HL-60 (cell line): ENCODE measurements at places on chromosomes 3 and 15.

DNA sequence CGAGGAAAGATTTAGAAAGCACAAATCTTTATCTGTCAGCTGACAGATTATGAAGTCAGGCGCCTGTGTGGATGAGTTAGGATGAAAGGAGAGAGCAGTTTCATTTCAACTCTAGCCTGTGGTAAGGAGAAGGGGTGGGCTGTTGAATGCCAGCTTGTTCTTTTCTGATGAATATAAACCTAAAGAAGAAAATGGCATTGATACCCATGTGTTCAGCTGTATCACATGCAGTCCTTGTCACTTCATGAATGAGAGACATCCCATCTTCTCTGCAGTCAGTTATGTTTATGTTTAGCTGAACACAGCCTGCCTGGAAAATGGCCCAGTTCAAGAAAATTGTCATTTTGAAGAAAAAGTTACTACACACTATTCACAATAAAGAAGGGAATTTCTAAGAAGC lies 345.7 kb upstream of the RBMS3 start:
- no peak for DNase-seq

DNA sequence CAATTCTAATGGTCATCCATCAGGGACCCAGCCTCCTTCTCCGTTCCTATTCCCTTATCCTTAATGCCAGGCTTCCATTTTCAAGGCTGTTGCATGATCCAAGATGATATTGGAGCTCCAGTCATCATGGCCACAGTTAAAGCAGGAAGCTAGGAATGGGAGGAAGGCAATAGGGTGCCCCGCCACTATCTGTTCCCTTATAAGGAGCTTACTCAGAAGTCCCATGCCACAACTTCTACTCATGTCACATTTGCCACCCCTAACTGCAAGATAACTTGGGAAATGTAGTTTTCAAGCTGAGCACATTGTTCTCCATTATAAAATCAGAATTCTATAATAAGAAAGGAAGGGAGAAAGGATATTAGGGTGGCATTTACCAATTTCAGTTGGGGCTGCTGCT lies 38.6 kb upstream of the SPSB4 start:
- DNase-seq = no peak

DNA sequence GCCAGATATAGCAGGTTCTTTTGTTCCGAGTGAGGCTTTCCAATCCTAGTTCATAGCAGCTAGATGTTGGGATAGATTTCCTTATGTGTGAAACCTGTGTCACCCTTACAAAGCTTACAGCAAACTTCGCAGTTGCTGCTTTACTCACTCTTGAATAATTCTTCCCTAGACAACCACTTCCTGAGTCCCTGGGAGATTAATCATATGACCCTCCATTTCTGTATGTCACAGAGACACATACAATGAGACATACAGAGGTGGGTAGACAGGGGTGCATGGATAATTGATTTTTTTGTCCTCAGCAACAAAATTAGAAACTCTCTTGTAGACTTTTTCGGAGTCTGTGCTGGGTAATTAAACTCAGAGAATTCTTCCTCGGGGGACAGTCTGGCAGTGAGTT lies 163.2 kb downstream of the NSUN3 start:
- DNase-seq = no peak

DNA sequence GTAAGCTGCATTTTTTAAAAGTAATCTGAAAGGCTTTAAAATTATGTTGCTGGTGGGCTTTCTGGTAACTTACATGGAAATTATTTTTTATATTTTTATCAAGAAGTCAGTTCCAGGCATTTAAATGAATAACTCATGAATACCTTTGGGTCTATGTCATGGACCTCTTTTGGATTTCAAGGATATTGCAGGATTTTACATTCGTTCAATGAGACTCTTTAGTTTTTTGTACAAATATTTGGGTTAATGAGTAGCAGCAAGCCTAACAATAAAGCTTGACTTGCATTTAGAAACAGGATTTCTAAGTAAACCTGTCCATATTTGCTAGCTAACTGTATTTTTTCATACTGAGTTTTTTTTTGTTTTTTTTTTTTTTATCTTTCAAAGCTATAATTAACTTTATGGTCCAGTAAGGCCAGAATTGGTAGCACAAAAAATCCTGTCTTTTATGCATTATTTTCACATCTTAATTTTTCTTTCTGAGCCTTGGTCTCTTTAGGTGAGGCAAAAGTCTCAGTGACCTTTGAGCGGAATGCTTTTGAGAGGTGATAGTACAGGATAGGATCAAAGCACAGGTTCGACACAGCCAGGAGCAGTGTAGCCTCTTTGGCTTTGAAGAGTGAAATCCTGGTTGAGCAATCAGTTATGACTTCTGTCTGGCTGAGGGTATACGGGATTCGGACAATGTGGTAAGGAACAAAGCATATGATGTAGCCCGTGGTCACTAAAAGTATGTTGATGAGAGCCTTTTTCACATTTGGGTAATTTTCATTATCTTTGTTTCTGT lies 4.8 kb downstream of the GPR171 start:
- no peak for DNase-seq

DNA sequence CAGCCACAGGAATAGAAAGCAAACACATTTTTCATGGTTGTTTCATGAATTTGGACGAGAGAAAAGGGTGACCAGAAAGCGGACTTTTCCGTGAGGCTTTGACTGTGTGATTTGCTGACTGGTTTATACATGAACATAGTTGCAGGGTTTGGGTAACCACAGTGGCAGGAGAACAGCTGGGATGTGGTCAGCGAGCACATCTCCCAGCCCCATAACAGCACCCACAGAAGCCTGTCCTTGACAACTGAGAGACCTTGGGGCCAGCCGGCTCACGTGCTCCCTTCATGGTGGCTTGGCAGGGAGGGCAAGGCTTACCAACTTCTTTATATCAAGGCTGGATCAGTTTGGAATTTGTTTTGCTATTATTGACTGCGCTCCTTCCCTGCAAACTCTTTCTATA lies 13.2 kb upstream of the RGMA start:
- DNase-seq = no peak

DNA sequence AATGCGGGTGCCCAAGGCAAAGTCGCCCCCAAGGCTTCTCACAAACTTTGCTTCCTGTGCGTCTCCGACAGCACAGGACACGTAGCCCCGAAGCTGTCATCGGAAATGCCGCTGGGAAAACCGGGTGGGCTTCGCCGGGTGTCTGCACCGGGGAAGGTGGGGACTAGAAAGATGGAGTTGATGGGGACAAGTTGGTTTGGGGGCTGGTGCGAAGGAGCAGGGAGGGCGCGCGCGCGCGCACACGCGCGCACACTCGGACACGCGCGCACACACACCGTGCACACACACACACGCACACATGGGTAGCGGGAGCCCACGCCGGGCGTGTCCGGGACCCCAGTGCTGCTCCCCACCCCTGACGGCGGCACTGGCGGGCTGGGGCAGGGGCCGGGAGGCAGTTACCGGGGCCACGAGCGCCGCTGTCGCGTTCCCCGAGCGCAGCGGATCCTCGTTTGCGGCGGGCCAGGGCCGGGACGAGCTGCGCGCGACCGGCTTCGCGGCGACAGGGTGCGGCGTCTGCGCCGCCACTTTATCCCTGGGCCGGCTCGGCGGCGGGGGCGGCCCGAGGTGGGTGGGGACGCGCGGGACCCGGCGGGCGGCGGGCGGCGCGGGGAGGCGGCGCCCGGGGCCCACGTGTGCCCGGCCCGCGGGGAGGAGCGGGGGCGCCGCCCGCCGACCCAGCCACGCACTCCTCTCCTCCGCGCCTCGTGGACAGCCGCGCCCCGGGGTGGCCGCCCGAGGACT lies 539 bp upstream of the MGLL start:
- DNase-seq = no peak

GRCh38 chr3:145767909-145768308 lies 393.1 kb downstream of the PLOD2 start:
- no peak for DNase-seq

DNA sequence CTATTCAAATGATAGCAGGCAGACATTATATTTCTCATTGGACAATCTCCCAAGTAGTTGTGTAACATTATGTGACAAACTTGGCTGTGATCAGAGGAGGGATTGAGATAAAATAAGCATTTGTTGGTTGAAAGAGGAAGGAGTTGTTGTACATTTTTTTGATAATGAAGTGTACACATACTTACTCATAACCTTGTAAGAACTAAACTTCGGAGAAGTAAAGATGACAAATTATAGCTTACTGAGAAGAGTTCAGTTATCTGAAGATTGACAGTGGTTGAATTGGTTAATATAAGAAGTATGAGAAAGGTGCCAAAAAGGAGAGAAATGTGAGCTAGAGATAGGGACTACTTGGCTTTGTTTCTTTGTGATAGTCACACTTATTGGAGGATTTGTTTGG lies 32.6 kb downstream of the STT3B start:
- DNase-seq = peak; percentile 42
